A172 (cell line): ENCODE measurements at places on chromosomes 6 and 20. TPM values are rescaled to one million over a fixed set of nuclear protein-coding genes. Genes with fewer than 3 reads are reported as not detected.
A peak's percentile ranks its signal among the peaks of the same experiment; 100 is the strongest.

- DNase-seq: no peak
Observed at GRCh38 chr6:163147994-163148393, 266.5 kb upstream of the QKI start.

GRCh38 chr6:38750968-38751615, 36.0 kb downstream of the DNAH8 start:
- no peak for DNase-seq

DNA sequence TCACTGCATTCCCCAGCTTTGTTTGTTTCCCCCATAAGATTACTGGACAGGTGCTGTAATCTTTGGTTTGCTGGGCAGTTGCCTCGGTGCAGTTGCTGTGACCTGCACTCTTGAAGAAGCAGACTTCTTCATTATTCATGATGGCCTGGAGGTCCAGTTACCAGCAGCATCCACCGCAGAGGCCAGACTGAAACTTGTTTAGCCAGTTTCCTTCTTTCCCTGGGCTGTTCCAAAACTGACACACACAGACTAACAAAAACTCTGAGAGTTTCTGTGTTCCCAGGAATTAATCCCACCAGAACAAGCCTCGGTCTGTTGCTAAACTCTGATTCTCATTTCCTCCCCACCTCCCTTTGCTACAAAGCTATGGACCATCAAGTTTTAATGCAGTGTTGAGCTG, 144.1 kb downstream of the QRSL1 start:
- no peak for DNase-seq

DNA sequence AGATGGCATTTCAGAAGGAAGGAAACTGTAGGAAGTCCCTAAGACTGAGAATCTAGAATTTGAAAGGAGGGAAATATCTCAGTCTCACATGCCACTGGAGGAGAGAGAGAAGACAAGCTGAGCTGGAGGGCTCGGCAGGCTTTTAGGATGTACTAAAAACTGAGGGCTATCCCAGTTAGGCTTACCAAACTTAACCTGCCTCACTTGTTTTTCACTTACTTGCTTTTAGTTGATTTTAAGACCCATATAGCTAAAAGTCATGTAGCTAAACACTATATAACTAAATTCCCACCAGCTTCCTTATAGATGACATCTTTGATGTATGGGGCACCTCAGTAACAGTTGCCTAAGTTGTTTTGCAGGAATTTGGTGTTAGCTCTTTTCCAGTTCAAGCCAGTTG, 288.0 kb downstream of the DOK5 start:
- no peak for DNase-seq

GRCh38 chr6:165308926-165309731, at the start of gene C6orf118:
Gene C6orf118 (minus strand): TSS chr6:165309605. CDS start chr6:165309586, 19 bp downstream.
- peak; percentile 62 for DNase-seq

GTSF1L gene
- not detected in 2 replicates for total RNA-seq
